Mesangial cell (primary cell): ENCODE measurements at places on chromosomes 12 and 14. TPM values are rescaled to one million over a fixed set of nuclear protein-coding genes. Genes with fewer than 3 reads are reported as not detected.

The MIP gene
- total RNA-seq: 0.98 TPM in 1 of 2 replicates, not detected in the other

The FKBP3 gene
- 15.3 and 23.1 TPM in 2 replicates for total RNA-seq

The TMCC3 gene
- 4.9 TPM in 2 replicates for total RNA-seq

The DCN gene
- 110 and 498 TPM in 2 replicates for total RNA-seq

The RNASE4 gene
- total RNA-seq: 7.2 and 11.3 TPM in 2 replicates

The OVCH1 gene
- not detected in 2 replicates for total RNA-seq

The SLC5A8 gene
- not detected in 2 replicates for total RNA-seq

The KCNK10 gene
- total RNA-seq: under 0.01 TPM in 1 of 2 replicates, not detected in the other

The ARL6IP4 gene
- total RNA-seq: 114 and 140 TPM in 2 replicates

The DIO3 gene
- total RNA-seq: not detected in 2 replicates

The CCDC38 gene
- total RNA-seq: not detected in 2 replicates

The CNTN1 gene
- total RNA-seq: 2.4 and 2.7 TPM in 2 replicates

The SCN8A gene
- 1.6 and 5.1 TPM in 2 replicates for total RNA-seq

The TPPP2 gene
- total RNA-seq: not detected in 2 replicates

The SETD1B gene
- total RNA-seq: 6.8 and 12.3 TPM in 2 replicates

The CDH24 gene
- 11.1 and 13.8 TPM in 2 replicates for total RNA-seq

The SLC25A21 gene
- 2.1 and 3.4 TPM in 2 replicates for total RNA-seq

The STYK1 gene
- total RNA-seq: 0.25 and 1.3 TPM in 2 replicates

The C1QL4 gene
- total RNA-seq: 0.13 and 0.16 TPM in 2 replicates

The UBE2N gene
- total RNA-seq: 52.7 and 117 TPM in 2 replicates

The AGAP2 gene
- total RNA-seq: 0.25 TPM in 1 of 2 replicates, not detected in the other
